ENCODE measurements at places on chromosomes 16 and 17. TPM values are rescaled to one million over a fixed set of nuclear protein-coding genes. Genes with fewer than 3 reads are reported as not detected.
A peak's percentile ranks its signal among the peaks of the same experiment; 100 is the strongest.

The TBC1D3H gene
- not detected for total RNA-seq

The ATP2A3 gene
- total RNA-seq: 29.7 TPM

GRCh38 chr17:42361781-42362186 lies 26.5 kb downstream of the STAT3 start:
- peak overlapping the region; percentile 25 for H3K27ac ChIP-seq
- peaks cover 50% of the 10 kb centered on the region for H3K4me1 ChIP-seq
- H3K36me3 ChIP-seq: no peaks in the 10 kb centered on the region

DNA sequence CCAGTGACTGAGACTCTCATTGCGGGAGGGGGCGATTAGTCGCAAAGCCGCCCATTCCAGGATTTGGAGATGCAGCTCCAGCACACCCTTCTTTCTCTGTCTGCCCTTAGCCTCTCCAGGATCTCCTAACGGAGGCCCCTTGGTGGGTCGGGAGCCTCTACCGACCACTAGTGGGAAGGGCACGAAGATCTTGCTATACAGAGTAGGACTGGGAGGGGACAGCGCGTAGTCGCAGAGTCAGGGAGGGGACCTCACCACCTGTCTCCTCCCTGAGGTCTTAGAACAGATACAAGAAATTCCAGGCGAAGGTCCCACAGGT lies 588 bp upstream of the SMTNL2 start:
- H3K27me3 ChIP-seq: no peaks in the 10 kb centered on the region
- DNase-seq: no peak
- H3K4me1 ChIP-seq: no peaks in the 10 kb centered on the region
- peak overlapping the region; percentile 27 for H3K4me3 ChIP-seq
- H3K36me3 ChIP-seq: no peaks in the 10 kb centered on the region

- no peaks in the 10 kb centered on the region for H3K36me3 ChIP-seq
- no peaks in the 10 kb centered on the region for H3K4me1 ChIP-seq
Observed at GRCh38 chr17:39573447-39574298, 34.0 kb downstream of the NEUROD2 start.

DNA sequence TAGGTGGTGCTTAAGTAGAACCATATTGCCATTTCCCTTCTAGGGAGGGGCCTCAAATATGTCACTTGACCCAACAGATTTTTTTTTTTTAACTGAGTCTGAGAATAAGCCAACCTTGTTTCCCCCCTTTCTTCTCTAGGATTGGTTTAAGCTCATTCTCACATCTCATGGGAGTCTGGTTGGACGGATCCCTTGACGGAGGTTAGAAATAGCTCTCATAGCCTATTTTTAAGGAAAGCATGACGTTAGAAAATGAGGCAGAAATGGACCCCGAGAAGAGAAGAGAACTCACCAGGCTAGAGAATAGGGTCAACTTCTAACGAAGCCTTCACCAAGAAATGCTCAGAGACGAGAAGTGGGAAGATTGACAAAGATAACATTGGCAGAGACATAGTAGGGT lies 95.1 kb upstream of the ZFHX3 start:
- no peak for DNase-seq
- H3K36me3 ChIP-seq: no peaks in the 10 kb centered on the region
- H3K4me3 ChIP-seq: no peak overlapping the region
- H3K27me3 ChIP-seq: peaks cover 5% of the 10 kb centered on the region
- no peak overlapping the region for H3K27ac ChIP-seq

GRCh38 chr17:3925684-3926485 lies 9.6 kb upstream of the P2RX1 start:
- H3K4me1 ChIP-seq: no peaks in the 10 kb centered on the region
- no peaks in the 10 kb centered on the region for H3K27me3 ChIP-seq
- no peak for DNase-seq
- no peaks in the 10 kb centered on the region for H3K36me3 ChIP-seq

GRCh38 chr16:65509172-65509571 lies 387.3 kb upstream of the CDH11 start:
- H3K4me3 ChIP-seq: no peak overlapping the region
- H3K27ac ChIP-seq: no peak overlapping the region
- no peaks in the 10 kb centered on the region for H3K36me3 ChIP-seq
- no peaks in the 10 kb centered on the region for H3K27me3 ChIP-seq

DNA sequence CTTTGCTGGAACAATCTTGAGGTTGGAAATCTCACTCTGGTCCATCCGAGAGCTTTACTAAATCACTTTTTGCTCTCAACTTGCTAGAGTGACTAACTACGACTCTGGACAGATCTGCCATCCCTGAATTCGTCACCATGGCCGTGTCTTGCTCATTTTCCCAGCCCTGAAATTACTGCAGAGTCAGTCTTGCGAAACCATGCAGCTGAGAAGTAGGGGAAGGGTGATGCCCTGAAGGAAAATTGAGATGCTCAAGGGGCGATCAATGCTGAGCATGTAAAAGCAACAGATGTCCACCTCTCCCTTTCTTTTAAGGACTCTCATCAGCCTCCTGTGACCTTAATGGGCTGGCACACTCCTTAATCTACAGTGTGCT lies 18.8 kb downstream of the PCTP start:
- no peaks in the 10 kb centered on the region for H3K36me3 ChIP-seq
- DNase-seq: no peak
- no peaks in the 10 kb centered on the region for H3K27me3 ChIP-seq
- H3K4me1 ChIP-seq: 0 out of 2 replicates have a peak, but pooled peaks cover 5% of the 10 kb centered on the region
- H3K27ac ChIP-seq: no peak overlapping the region

GRCh38 chr16:87108941-87109340 lies 208.3 kb downstream of the C16orf95 start:
- no peak overlapping the region for H3K4me3 ChIP-seq
- no peaks in the 10 kb centered on the region for H3K36me3 ChIP-seq
- H3K4me1 ChIP-seq: no peaks in the 10 kb centered on the region
- no peaks in the 10 kb centered on the region for H3K27me3 ChIP-seq
- no peak overlapping the region for H3K27ac ChIP-seq
